ENCODE measurements at places on chromosomes 1 and 21.

- no peak for DNase-seq
Measured at GRCh38 chr1:45848714-45849113, 45.3 kb downstream of the MAST2 start.

DNA sequence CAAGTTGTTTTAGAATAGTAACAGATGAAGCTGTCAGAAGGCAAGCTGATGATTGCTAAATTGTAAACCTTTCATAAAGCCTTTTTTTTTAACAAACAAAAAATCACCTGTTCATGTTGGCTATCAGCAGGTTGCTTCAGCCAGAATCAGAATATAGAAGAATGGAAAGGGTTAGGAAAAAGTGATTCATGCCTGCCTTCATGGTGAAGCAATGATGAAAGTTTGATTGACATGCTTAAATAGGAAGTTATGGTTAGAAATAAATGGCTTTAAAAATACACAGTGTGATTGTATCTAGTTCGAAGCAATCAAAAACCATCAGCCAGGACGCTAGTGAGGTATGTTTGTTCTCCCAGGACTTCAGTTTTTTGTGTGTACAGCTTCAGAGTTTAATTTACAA is 37.9 kb downstream of the GABPA start:
- no peak for DNase-seq

GRCh38 chr1:13604176-13604575 is 20.5 kb downstream of the PDPN start:
- no peak for DNase-seq

GRCh38 chr1:102861247-102861646 is 247.1 kb downstream of the COL11A1 start:
- DNase-seq: no peak

DNA sequence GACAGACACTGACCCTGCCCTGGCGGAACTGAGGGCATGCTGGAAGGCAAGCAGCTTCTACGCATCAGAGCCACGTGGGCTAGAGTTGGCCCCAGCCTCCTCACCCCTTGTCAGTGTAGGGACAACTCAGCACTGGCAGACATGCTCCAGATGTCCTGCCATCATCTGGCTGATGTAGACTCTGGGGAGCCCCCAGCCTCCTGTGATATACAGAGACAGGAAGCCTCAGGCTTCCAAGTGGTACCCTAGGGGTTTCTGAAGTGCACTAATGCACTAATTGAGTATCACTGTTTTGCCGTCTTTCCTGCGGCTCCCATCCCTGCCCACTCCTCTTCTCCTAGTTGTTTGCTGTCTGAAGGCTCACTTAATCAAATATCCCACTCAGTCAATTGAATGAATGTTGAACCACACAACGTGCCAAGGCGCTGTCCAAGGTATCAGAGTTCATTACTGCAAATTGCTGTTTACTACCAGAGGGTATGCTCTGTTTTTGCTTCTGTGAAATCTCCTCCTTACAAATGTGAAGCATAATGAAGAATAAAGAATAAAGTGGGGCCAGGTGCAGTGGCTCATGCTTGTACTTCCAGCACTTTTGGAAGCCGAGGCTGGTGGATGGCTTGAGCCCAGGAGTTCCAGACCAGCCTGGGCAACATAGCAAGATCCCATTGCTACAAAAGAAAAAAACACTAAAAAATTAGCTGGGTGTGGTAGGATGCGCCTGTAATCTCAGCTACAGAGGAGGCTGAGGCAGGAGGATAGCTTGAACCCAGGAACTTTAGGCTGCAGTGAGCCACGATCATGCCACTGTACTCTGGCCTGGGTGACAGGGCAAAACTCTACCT is 76.4 kb upstream of the ZBTB18 start:
- no peak for DNase-seq

- no peak for DNase-seq
Measured at GRCh38 chr1:203028784-203029553, 2.7 kb downstream of the PPFIA4 start.

GRCh38 chr1:106277786-106278185 is 778.7 kb upstream of the PRMT6 start:
- no peak for DNase-seq

DNA sequence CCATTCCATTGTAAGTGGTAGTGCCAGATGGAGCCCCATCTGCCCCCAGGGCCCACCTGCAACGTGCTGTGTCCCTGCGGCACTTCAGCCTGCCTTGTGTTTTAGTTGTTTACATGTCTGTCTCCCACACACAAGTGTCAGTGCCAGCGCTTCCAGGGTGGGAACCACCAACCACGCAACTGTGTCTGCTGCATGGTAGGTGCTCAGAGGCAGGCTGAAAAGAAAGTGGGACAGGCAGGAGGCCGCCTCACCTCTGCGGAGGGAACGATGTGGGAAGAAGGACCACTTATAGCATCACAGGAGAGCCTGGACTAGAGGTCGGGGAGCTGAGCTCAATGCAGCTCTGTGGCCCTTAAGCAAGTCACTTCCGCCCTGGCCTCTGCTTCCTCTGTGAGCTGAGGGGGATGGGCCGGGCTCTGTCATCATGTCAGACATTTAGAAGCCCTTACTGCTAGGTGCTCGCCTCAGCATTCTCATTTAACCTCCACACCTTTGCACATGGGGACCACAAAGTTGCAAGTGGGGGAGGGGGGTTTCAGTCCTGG is 17.9 kb downstream of the SLC9A1 start:
- peak; percentile 53 for DNase-seq

GRCh38 chr1:27593678-27594563 is 10.0 kb downstream of the AHDC1 start:
- no peak for DNase-seq

DNA sequence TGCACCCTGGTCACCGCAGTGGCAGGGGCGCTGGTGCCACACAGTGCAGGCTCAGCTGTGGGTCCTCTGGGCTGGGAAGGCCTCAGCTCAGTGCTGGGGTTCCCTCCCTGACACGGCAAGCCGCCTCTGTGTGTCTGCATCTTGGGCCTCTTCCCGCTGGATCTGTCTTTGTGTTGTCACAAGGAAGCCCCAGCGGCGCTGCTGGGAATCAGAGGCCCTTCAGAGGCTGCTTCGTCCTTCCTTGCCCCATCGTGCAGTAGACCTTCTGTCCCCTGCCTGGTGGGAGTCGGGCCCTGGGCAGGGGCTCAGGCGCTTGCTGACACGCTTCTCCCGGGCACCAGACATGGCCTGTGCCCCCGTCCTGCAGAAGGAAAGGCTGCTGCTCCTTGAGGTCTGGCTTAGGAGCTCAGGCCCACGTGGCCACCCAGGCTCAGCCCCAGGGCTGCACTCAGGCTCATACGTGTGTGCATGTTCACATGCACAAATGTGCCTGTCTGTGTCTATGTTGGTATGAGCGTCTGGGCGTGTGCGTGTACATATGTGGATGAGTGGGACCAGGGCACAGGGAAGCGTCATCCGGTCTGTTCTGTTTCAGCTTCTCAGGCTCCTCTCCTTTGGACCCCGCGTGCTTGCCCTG is 24.3 kb upstream of the DIP2A start:
- DNase-seq: no peak

GRCh38 chr1:12600880-12601633 is 17.0 kb downstream of the DHRS3 start:
- DNase-seq: no peak

DNA sequence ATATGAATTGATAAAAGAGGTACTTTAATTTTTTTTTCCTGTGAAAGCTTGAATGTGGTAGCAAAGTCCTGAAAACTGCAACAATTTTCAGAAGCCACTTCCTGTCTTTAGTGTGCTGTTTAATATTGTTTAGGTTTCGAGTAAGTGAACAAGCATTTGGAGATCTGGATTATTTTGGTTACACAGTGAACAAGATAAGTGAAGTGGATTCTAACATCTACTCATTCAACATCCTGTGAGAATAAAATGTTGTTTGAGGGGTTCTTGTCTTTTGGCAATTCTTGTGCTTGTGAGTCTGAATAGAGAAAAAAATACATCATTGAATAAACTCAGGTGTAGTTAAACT is 35.2 kb upstream of the PLA2G4A start:
- DNase-seq: no peak

DNA sequence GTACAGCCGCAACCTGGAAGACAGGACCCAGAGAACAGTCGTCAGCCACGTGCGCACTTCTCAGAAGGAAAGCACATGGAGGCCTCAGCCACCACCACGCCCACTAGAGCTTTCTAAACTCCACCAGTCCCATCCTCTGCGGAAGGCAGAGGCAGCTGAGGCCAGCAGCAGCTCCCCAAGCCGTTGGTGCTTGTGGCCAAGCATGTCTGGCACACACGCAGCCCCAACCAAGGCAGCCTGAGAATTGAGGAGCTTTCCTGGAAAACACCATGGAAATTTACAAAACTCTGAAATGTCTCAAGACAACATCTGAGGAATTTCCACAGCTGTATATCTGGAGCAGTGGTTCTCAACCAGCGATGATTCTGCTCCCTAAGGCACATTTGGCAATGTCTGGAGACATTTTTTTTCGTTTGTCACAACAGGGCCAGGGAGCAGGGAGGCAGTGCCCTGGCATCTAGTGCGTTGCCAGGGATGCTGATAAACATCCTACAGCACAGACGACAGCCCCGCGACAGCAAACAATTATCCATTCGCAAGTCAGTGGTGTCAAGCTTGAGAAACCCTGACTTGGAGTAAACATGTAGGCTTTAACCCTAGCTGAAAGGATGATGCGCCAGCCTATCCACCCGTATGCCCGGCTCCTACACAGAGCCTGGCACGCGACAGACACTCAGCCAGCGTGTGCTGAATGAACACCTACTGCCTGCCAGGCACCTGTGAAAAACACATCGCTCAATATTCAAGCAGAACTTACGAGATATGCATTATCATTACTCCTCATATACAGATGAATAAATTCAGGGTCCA is 24.7 kb downstream of the NPHP4 start:
- no peak for DNase-seq

DNA sequence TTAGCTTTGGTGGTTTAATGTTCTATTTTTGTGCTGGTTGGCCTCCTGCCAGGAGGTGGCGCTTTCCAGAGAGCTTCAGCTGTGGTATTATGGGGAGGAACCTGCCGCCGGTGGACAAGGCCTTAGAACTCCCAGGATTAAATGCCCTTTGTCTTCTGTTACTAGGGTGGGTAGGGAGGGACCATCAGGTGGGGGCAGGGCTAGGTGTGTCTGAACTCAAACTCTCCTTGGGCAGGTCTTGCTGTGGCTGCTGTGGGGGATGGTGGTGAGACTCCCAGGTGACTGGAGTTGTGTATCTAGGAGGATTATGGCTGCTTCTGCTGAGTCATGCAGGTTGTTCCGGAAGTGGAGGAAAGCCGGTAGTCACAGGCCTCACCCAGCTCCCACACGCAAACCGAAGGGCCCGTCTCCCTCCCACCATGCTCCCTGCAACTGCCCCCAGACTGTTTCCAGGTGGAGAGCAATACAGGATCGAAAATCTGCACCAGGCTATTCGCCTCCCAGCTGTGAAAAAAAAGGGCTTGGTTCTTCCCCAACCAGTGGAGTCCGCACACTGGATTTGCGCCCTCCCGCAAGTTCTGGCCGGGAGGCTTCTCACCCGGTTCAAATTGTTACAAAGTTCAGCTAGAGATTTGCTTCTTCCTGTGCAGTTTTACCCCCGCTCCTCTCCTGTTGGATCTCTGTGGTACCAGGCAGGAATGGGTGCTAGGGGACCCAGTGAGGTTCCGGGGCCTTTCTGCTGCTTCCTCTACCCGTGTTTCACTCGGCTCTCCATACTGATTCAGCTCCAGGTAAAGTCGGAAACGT is 220.5 kb downstream of the CENPF start:
- DNase-seq: no peak

GRCh38 chr1:193589597-193590040 is 403.2 kb upstream of the B3GALT2 start:
- no peak for DNase-seq

GRCh38 chr1:212281590-212281989 is 3.6 kb upstream of the PPP2R5A start:
- DNase-seq: no peak

- no peak for DNase-seq
Measured at GRCh38 chr1:230456478-230456877, 30.3 kb upstream of the PGBD5 start.

GRCh38 chr1:245440922-245441321 is 286.1 kb downstream of the KIF26B start:
- no peak for DNase-seq

DNA sequence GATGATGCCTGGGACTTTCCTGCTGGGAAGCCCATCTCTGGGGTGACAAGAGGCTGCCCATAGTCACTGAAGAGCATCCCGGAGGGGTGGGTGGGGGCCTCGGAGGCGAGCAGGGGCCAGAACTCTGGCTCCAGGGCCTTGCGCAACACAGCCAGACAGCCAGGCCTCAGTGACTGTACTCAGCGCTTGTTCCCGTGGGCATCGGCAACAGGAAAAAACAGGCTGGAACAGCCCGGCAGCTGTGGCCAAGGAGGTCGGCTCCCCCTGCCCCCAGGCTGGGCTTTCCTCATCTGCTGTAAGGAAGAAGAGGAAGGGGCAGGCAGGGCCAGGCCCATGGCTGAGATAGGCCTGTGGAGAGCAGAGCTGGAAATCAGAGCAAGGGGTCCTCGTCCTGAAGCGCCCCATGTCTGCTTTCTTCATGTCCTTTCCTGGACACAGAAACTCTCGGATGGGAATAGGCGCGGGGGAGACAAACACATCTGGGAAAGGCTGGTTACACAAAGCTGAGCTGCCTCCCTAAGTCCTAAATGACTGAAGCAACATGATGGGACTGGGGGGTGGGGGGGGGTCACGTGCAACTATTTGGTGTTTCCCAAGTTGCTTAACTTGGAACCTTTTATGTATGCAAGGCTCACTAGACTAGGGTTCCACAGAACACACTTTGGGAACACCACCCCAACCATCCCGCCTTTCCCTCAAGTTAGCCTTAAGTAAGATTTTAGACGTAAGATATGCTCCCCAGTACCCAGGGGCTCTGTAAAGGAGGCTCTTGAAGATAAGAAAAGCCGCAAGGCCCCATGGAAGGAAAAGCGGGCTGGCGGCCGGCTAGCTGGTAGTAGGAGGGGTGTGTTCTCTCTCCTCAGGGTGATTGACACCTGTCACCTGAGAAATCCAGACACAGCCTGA is 30.7 kb downstream of the HSPG2 start:
- DNase-seq: no peak

DNA sequence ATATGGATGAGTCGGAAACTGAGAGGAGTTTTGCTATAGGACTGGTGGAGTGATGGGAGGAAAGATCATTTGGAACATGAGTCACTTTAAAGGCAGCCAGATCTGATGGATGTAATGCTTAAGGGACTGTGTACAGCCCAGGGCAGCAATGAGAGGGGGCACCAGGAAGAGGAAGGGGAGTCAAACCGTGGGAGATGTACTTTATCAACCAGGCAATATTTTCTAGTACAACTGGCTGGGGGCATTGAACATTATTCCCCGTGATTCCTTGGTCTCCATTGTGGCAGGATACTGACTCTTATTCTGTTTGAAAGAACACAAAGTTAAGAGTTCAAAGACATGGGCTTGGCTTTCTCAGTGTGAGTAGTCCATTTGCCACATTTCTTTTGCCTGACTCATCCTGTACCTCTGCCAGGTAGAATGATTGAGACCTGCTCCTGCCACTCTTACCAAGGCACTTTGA is 268.2 kb upstream of the NR5A2 start:
- no peak for DNase-seq

DNA sequence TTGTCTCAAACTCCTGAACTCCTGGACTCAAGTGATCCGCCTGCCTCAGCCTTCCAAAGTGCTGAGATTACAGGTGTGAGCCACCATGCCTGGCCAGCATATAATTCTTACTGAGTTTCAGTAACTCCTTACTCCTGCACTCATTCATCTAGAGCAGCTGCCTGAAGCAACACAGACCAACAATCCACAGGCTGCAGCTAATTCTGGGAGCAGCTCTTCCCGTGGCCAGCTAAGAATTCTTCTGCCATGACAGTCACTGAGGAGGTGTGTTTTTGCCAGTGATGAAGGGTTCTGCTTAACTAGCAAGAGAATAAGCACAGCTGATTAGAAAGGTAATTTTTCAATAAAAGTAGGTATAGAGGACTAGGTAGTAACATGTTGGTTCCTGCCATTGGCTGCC is 5.4 kb downstream of the VTCN1 start:
- DNase-seq: no peak

GRCh38 chr1:88001460-88001859 is 672.8 kb downstream of the LMO4 start:
- DNase-seq: no peak

All from stimulated activated CD8-positive, alpha-beta memory T cell treated with anti-CD3 and anti-CD28 coated beads, Interleukin-12 subunit alpha, Interleukin-12 subunit beta, amount 100 ng/mL, for 1 hour (primary cell).